Activated CD4-positive, alpha-beta T cell treated with anti-CD3 and anti-CD28 coated beads for 24 hours (primary cell): ENCODE measurements at places on chromosomes 7 and 10.

- DNase-seq = no peak
These were observed 298.7 kb downstream of the ZEB1 start for GRCh38 chr10:31617757-31618156.

GRCh38 chr10:103980288-103980906 lies 13.5 kb downstream of the SLK start:
- DNase-seq = no peak

DNA sequence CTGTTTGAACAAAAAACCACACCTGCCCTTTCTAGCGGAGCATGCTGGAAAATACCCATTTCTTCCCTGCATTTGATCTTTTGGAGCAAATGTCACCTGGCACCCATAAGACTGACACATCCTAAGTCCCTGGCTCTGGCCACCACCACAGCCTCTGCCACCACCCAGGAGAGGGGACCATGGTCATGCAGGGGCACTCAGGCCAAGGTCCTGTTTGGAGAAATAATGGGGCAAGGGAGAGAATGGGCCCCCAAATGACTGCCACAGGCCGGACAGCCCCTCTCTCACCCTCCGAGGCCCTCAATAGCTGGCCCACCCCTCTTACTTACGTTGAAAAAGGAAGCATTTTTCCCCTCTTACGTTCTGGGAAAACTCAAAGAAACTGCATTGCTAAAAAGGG lies 35.4 kb downstream of the RGS10 start:
- DNase-seq = no peak

- no peak for DNase-seq
These were observed 237.3 kb downstream of the AHR start for GRCh38 chr7:17535776-17536175.

DNA sequence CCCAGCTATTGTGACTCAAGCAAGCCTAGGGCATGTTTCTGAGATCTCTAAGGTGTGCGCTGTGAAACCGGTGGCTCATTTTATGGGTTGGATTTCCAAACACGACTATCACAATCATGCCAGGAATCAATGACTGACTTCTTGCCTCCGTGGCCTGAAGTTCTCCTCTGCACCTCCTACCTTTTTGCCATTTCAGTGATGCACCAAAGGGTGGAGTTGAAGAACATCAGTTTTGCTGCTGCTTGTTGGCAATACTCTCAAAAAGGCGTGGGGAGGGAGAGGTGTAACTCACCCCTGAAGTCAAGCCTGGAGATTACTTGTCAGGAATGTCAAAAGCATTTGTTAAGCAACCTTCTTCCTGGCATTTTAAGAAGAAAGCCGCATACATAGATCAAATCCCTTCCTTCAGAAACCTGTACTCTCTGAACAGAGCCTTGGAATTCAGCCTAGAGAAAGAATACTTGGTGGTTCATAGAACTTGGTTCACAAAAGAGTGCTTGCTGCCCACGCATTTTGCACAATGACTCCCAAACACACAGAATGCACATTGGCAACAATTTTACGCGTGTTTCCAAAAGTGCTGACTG lies 41.0 kb downstream of the KIAA1217 start:
- DNase-seq = no peak

GRCh38 chr7:150657526-150657925 lies 25.3 kb upstream of the GIMAP6 start:
- DNase-seq = no peak

- peak; percentile 17 for DNase-seq
These were observed 42.4 kb upstream of the FAM20C start for GRCh38 chr7:149791-150636.

- no peak for DNase-seq
These were observed 45.0 kb upstream of the FOXL3 start for GRCh38 chr7:244974-245373.

- DNase-seq = no peak
These were observed 607.8 kb downstream of the PARD3 start for GRCh38 chr10:34207343-34207742.

DNA sequence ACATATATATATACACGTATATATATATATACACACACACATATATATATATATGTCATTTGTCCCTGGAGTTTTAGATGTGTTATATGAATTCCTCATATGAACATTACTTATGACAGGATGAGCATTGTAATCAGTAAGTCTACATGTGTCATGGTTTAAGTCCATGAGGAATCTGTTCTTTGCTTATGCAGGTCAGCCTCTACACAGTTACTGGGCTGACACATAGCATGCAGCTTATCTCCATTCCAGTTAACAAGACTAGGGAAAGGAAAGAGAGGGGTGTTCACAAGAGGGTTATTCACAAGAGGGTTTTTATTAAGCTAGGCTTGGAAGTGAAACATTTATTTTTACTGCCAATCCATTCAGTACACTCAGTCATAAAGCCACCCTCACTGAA lies 226.7 kb downstream of the SNX13 start:
- no peak for DNase-seq

- DNase-seq = no peak
These were observed 59.3 kb upstream of the SDK1 start for GRCh38 chr7:3241686-3242258.

DNA sequence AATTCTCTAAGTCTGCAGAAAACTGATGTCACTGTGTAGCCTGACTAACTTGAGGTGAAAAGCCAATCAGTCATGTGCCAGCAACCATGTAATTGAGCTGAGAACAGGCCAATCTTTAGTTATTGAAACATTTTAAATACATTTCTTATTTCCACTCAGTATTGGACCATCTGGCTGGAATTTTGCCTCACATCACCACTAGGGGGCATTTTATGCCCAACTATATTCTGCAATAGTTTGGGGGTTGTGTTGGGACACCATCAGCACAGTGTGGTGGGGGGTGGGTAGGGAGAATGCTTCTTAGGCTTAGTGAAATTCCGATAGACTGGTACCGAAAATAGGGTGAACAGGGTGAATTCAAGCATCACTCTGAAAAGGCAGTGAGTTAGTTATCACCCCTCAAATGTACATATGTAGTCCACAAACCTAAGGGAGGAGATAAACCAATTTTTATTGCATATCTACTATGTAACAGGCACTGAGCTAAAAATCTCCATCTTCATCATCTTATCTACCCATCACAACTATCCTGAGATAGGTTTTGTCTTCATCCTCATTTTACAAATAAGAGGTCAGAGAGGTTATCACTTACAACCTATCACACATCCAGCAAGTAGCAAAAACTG lies 17.8 kb downstream of the NPSR1 start:
- DNase-seq = peak; percentile 0

- DNase-seq = no peak
These were observed 6.3 kb downstream of the TMEM60 start for GRCh38 chr7:77791956-77792355.

DNA sequence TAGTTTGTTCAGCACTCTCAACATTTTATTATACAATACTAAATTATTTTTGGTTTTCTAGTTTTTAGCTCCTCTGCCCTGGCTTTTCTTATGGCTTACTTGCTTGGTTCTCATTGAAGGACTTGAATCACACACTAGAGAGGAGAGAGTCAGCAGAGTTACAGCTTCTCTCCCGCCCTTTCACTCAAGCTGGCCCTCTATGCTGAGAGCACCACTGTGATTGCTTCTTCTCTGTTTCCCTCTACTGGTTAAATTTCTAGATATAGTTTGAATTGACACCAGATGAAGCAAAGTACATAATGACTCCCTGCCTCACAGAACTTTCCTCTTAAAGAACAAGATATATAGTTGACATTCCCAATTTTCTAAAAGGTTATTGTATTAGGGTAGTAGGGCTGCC lies 767.3 kb upstream of the SORCS1 start:
- no peak for DNase-seq

GRCh38 chr10:52778511-52779392 lies 6.2 kb upstream of the MBL2 start:
- DNase-seq = no peak

- no peak for DNase-seq
These were observed 13.6 kb downstream of the PNLIPRP2 start for GRCh38 chr10:116634126-116634975.

- peak; percentile 66 for DNase-seq
These were observed 270.3 kb downstream of the ELFN1 start for GRCh38 chr7:1940402-1940786.

DNA sequence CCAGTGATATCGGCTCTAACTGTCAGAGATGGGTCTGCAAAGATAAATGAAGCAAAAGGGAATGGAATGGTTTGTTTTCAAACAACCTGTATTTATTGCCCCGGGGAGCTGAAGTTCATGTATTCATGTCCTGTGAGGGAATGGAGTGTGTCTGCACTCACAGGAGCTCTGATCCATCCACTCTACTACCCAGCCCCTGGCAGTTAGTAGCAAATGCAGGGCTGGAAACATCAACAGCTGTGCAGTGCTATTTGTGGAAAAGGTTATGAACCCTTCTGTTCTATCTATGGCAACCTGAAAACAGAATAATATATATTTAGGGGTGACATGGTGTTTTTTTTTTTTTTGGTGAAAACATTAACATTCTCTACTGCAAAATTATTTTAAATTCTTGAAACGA lies 9.8 kb downstream of the AGR2 start:
- no peak for DNase-seq

- no peak for DNase-seq
These were observed 35.8 kb upstream of the DNMBP start for GRCh38 chr10:100045592-100045991.

- no peak for DNase-seq
These were observed 362.4 kb upstream of the ZNF32 start for GRCh38 chr10:44010873-44011602.

- no peak for DNase-seq
These were observed 21.0 kb downstream of the ACTA2 start for GRCh38 chr10:88931548-88931947.

GRCh38 chr10:101143345-101143630 lies 12.2 kb downstream of the TLX1 start:
- no peak for DNase-seq

DNA sequence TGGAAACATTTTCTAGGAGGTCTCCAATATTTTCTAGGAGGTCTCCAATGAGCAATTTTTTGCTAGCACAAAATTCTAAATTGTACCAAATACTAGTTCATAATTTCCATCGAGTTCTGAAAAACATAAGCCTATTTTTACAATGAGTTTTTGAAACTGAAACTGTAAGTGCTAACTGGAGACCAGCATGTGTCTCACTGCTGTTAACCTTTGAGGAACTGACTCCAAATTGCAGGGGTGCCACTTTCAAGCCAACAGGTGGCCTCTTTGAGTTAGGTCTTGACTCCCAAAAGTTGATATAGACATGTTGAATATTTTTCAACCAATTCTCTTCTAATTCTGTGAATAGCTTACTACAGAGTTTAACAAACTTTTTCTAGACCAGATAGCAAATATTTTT lies 58.8 kb downstream of the CAV1 start:
- no peak for DNase-seq

DNA sequence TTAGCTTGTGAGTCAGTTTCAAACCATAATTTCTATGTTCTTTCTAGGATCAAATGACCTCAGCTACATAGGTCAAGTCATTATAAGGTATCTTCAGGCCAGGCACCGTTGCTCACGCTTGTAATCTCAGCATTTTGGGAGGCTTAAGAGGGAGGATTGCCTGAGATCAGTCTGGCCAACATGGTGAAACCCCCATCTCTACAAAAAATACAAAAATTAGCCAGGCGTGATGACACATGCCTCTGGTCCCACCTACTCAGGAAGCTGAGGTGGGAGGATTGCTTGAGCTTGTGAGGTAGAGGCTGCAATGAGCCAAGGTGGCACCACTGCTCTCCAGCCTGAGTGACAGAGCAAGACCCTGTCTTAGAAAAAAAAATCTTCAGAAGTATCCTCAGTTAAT lies 362.3 kb downstream of the GATA3 start:
- DNase-seq = no peak

DNA sequence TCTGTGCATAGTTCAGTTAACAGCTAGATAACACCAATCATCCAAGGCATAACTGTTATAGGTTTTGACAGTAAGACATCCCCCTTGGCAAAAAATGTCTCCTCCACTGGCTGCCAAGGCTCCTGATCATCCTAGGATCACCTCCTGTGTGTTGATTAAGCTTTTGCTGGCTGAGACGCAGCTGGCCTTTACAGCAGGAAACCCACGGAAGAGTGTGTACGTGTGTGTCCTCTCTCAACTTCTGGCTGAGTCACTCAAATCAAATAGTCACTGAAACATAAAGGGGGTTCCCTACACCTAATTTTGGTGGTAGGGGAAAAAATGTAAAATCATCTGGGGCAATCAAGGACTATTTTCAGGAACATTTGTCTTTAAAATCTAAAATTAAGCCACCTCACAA lies 208.8 kb downstream of the CTNNA3 start:
- DNase-seq = no peak
